CD8-positive, alpha-beta memory T cell (primary cell): ENCODE measurements at places on chromosomes 7 and 10.
A peak's percentile ranks its signal among the peaks of the same experiment; 100 is the strongest.

DNA sequence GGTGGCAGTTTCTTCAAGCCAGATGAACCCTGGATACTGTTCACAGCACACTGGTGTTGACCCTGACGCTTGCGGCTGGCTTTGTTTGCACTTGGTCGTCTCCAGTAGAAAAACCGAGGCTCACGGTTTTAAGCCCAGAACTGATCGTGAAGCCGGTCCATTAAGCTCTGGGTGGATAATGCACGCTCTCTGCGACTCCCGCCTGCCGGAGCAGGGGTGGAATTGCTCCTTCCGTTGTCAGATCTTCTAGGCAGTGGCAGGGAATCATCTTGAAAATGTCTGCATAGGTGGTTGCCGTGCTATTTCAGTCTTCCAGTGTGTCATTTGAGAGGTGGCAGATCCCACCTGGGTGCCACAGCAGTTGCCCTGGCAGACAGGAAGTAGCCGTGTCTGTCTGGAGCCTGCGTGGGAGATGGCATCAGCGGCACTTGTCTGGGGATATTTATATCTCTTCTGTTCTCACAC is 35.9 kb upstream of the AP5Z1 start:
- no peaks in the 10 kb centered on the region for H3K27me3 ChIP-seq
- H3K27ac ChIP-seq, result peak overlapping the region; percentile 56
- no peaks in the 10 kb centered on the region for H3K36me3 ChIP-seq
- H3K4me3 ChIP-seq, result peak overlapping the region; percentile 42
- H3K4me1 ChIP-seq, result peaks cover 30% of the 10 kb centered on the region

GRCh38 chr10:126422567-126422966 is 34.3 kb upstream of the ADAM12 start:
- H3K36me3 ChIP-seq, result no peaks in the 10 kb centered on the region
- H3K27ac ChIP-seq, result no peak overlapping the region
- DNase-seq, result no peak
- H3K4me3 ChIP-seq, result no peak overlapping the region

DNA sequence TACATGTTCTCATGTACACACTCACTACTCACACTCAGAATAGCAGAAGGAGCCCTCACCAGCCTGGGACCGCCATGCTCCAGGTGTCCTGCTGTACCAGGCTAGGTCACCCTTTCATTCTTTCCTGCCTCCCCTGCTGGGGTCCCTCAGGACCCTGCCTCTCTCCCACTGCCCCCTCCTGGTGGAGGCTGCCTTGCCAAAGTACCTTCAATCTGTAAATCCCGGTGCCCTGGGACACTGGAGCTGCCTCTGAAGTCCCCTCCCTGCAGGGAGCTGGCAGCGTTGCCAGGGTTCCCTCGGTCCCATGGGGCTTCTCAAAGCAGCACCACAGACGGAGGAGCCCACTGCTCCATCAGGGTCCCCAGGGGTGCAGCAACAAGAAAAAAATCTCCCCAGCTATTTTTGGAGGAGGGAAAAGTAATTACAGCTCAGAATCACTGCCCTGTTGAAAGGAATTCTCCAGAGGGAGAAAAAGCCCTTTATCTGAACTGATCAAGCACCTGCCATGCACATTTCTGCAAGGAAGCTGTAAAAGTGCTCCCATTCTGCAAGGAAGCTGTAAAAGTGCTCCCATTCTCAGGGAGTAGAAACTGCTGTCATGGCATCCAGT is 259.9 kb downstream of the PTPRN2 start:
- H3K36me3 ChIP-seq, result no peaks in the 10 kb centered on the region
- no peak overlapping the region for H3K4me3 ChIP-seq
- no peak overlapping the region for H3K27ac ChIP-seq
- DNase-seq, result no peak
- H3K4me1 ChIP-seq, result no peaks in the 10 kb centered on the region

GRCh38 chr7:101171442-101171837 is 6.1 kb upstream of the VGF start:
- no peaks in the 10 kb centered on the region for H3K36me3 ChIP-seq
- peaks cover 95% of the 10 kb centered on the region for H3K27me3 ChIP-seq
- H3K27ac ChIP-seq, result no peak overlapping the region
- peaks cover 57% of the 10 kb centered on the region for H3K4me1 ChIP-seq
- DNase-seq, result no peak

DNA sequence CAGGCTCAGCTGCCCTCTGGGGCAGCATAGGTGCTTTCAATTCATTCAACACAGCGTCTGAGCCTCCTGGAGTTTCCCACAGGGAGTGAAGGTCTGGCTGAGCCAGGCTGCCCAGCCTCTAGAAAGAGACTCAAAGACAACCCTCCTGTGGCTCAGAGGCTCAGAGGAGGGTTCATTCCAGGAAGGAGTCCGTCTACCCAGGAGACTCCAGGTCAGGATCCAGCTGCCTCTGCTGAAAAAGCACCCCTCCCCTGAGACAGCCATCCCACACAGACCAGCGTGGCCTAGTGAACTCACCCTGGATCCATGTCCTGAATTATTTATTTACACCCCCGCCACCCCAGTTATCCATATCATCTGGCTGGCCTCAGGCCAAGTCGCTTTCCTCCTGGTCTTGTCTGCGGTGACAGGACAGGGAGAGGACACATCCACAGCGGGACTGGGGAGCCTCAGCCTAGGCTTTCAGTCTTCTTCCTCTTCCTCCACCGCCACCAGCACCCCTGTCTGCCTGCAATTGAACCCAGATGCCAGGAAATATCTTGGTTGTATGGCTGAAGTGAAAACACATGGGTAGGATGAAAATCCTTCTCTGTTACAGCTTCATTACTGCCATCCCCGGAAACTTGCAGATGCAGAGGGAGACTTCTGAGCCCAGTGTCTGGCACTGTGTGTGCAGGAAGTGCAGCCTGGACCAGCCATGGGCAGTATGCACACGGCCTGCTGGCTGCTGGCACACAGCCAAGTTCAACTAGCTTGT is 44.0 kb upstream of the COL13A1 start:
- no peaks in the 10 kb centered on the region for H3K27me3 ChIP-seq
- no peaks in the 10 kb centered on the region for H3K36me3 ChIP-seq
- no peak for DNase-seq

DNA sequence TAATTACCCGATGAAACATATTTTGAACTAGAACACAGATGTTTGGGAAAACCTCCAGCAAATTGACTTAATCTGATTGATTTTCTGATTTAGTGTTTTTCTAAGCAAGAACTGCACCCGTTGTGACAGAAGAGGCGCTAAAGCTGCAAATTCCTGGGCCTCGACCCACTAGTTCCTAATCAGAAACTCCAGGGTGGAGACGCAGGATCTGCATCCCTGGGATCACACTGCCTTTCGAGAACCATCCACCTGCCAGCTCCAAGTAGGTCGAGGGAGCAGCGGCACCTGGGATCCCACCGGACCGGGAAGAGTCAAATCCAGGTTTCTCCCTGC is 136.8 kb upstream of the CDCA7L start:
- no peak for DNase-seq
- H3K27me3 ChIP-seq, result no peaks in the 10 kb centered on the region
- H3K4me1 ChIP-seq, result peaks cover 6% of the 10 kb centered on the region
- H3K4me3 ChIP-seq, result peak overlapping the region; percentile 68
- H3K36me3 ChIP-seq, result no peaks in the 10 kb centered on the region

GRCh38 chr10:27717861-27718260 is 27.8 kb downstream of the MKX start:
- no peak overlapping the region for H3K27ac ChIP-seq
- H3K4me3 ChIP-seq, result no peak overlapping the region

GRCh38 chr7:116445447-116446211 is 53.9 kb upstream of the CAV2 start:
- no peak for DNase-seq
- no peak overlapping the region for H3K4me3 ChIP-seq
- no peaks in the 10 kb centered on the region for H3K4me1 ChIP-seq
- H3K36me3 ChIP-seq, result no peaks in the 10 kb centered on the region
- H3K27ac ChIP-seq, result no peak overlapping the region
- H3K27me3 ChIP-seq, result no peaks in the 10 kb centered on the region

DNA sequence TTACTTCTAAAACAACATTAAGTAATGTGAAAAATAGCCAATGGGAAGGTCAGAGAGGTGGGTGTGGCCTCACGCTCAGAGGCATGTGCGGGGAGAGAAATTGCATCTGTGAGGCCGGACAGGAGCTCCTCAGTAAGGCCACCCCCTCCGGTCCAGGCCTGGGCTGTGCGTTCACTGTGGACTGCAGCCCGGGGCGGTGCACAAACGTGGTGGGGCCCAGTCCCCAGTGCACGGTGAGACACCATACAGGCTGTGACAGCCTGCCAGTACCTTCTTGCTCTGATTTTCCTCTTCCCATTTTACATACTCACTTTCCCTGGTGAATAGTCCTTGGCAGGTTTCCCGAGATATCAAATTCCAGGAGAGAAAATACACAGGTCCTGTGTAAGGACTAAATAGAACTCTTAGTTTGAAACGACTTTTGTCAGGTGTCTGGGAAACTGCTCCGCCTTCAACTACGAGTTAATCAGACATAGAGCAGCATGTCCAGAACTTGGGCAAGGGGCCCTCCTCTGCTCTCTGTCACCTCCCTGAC is 174.1 kb upstream of the MKI67 start:
- DNase-seq, result no peak
- H3K27me3 ChIP-seq, result no peaks in the 10 kb centered on the region
- H3K27ac ChIP-seq, result no peak overlapping the region
- H3K4me1 ChIP-seq, result no peaks in the 10 kb centered on the region
- no peaks in the 10 kb centered on the region for H3K36me3 ChIP-seq

DNA sequence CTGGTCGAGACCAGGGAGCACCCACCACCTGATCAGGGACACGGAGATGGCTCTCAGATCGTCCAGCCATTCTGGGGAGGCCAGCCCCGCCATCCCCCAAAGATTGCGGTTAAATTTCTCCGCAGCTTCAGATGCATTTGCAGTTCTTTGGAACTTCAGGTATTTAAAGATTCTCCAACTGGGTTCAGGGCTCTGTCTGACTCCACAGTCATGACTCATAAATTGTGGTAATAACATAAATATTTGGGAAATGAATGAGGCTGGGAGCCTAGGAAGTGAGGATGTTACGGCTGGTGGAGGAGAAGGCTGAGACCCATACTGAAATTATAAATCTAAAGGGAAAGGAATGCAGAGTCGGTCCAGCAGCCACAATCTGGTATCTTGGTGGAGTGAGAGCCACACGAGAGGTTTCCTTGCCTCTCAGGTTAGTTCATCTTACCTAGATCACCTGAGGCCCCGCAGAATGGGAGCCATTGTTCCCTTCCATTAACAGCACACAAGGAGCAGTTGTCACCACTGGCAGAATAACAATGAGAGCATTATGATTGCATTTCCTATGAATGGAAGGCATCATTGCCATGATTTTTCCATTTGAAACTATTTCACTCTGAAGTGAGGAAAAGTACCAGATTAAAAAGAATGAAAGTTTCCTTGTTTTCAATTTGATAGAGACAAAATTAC is 26.7 kb upstream of the DNAJB6 start:
- no peaks in the 10 kb centered on the region for H3K27me3 ChIP-seq
- no peak overlapping the region for H3K27ac ChIP-seq
- H3K36me3 ChIP-seq, result no peaks in the 10 kb centered on the region
- no peak overlapping the region for H3K4me3 ChIP-seq
- H3K4me1 ChIP-seq, result no peaks in the 10 kb centered on the region
- no peak for DNase-seq

GRCh38 chr7:2923886-2924574 is 79.9 kb upstream of the GNA12 start:
- H3K36me3 ChIP-seq, result peaks cover 40% of the 10 kb centered on the region
- no peak overlapping the region for H3K4me3 ChIP-seq
- H3K4me1 ChIP-seq, result no peaks in the 10 kb centered on the region
- DNase-seq, result no peak
- no peaks in the 10 kb centered on the region for H3K27me3 ChIP-seq

DNA sequence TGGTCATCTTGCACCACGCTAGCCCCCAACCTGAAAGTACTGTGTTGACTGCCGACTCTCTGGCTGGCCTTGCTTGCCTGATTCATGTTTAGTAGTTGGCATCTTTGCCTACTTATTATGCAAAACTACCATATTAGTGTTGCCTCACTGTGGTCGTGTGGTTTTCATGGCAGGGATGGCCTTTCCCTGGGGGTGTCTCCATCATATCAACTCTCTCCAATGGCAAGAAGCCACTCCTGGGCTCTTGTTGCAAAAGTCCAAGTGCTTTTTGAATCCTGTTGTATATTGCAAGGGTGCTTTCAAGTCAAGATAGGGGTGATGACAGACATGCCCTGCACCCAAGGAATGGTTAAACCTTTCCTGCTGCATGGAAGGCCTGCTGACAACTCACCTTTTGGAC is 39.4 kb downstream of the ABLIM1 start:
- H3K27me3 ChIP-seq, result no peaks in the 10 kb centered on the region
- H3K4me3 ChIP-seq, result no peak overlapping the region
- no peak overlapping the region for H3K27ac ChIP-seq
- DNase-seq, result no peak

- H3K4me3 ChIP-seq, result no peak overlapping the region
- no peak overlapping the region for H3K27ac ChIP-seq
- H3K27me3 ChIP-seq, result no peaks in the 10 kb centered on the region
- H3K4me1 ChIP-seq, result peaks cover 58% of the 10 kb centered on the region
These were observed 66.9 kb upstream of the SFMBT2 start for GRCh38 chr10:7477538-7478334.
